ENCODE measurements at places on chromosomes 6 and 20.

- H3K27me3 ChIP-seq, result no peaks in the 10 kb centered on the region
- no peaks in the 10 kb centered on the region for H3K36me3 ChIP-seq
- H3K27ac ChIP-seq, result no peak overlapping the region
- no peak overlapping the region for H3K4me3 ChIP-seq
- no peaks in the 10 kb centered on the region for H3K4me1 ChIP-seq
- DNase-seq, result no peak
Observed at GRCh38 chr6:168030218-168030746, 32.8 kb downstream of the KIF25 start.

- H3K4me3 ChIP-seq, result no peak overlapping the region
- H3K36me3 ChIP-seq, result no peaks in the 10 kb centered on the region
- peaks cover 21% of the 10 kb centered on the region for H3K4me1 ChIP-seq
- no peaks in the 10 kb centered on the region for H3K27me3 ChIP-seq
- peak; percentile 47 for DNase-seq
Observed at GRCh38 chr6:167689751-167690150, 137.0 kb upstream of the AFDN start.

GRCh38 chr6:167745670-167746389, 80.9 kb upstream of the AFDN start:
- H3K36me3 ChIP-seq, result no peaks in the 10 kb centered on the region
- no peaks in the 10 kb centered on the region for H3K27me3 ChIP-seq
- H3K4me1 ChIP-seq, result peaks cover 12% of the 10 kb centered on the region
- peak overlapping the region; percentile 24 for H3K27ac ChIP-seq
- peak; percentile 71 for DNase-seq

- peak overlapping the region; percentile 55 for H3K27ac ChIP-seq
- peaks cover 8% of the 10 kb centered on the region for H3K4me1 ChIP-seq
- peak; percentile 34 for DNase-seq
- peak overlapping the region; percentile 57 for H3K4me3 ChIP-seq
- no peaks in the 10 kb centered on the region for H3K36me3 ChIP-seq
Observed at GRCh38 chr20:16575390-16576140, 2.3 kb upstream of the KIF16B start.

DNA sequence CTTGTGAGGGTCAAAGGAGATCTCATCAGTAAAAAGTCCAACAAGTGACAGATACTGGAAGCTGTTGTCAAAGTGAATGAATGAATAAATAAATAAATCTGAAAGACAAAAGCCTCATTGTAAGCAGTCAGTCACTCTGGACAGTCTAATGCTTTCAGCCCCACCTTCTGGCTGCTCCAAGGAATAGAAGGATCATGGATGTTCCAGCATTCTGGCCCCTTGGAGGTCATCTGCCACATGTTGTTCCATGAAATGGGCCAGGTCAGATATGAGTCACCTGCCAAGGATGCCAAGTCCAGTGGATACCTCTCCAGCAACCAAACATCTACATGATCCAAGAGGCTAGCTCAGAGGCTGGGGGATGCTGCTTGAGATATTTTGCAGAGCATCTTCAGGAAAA, 185.6 kb downstream of the BMP7 start:
- no peaks in the 10 kb centered on the region for H3K27me3 ChIP-seq
- H3K36me3 ChIP-seq, result no peaks in the 10 kb centered on the region
- H3K27ac ChIP-seq, result no peak overlapping the region
- no peaks in the 10 kb centered on the region for H3K4me1 ChIP-seq
- no peak overlapping the region for H3K4me3 ChIP-seq
- peak; percentile 26 for DNase-seq

- peaks cover under 1% of the 10 kb centered on the region for H3K4me1 ChIP-seq
- H3K4me3 ChIP-seq, result no peak overlapping the region
- no peak for DNase-seq
- no peaks in the 10 kb centered on the region for H3K27me3 ChIP-seq
- H3K27ac ChIP-seq, result peak overlapping the region; percentile 63
Observed at GRCh38 chr6:16582446-16583143, 178.7 kb downstream of the ATXN1 start.

GRCh38 chr20:46139908-46140482, 21.9 kb downstream of the CD40 start:
- no peak for DNase-seq
- no peak overlapping the region for H3K4me3 ChIP-seq
- no peak overlapping the region for H3K27ac ChIP-seq
- peaks cover 7% of the 10 kb centered on the region for H3K4me1 ChIP-seq
- no peaks in the 10 kb centered on the region for H3K27me3 ChIP-seq

DNA sequence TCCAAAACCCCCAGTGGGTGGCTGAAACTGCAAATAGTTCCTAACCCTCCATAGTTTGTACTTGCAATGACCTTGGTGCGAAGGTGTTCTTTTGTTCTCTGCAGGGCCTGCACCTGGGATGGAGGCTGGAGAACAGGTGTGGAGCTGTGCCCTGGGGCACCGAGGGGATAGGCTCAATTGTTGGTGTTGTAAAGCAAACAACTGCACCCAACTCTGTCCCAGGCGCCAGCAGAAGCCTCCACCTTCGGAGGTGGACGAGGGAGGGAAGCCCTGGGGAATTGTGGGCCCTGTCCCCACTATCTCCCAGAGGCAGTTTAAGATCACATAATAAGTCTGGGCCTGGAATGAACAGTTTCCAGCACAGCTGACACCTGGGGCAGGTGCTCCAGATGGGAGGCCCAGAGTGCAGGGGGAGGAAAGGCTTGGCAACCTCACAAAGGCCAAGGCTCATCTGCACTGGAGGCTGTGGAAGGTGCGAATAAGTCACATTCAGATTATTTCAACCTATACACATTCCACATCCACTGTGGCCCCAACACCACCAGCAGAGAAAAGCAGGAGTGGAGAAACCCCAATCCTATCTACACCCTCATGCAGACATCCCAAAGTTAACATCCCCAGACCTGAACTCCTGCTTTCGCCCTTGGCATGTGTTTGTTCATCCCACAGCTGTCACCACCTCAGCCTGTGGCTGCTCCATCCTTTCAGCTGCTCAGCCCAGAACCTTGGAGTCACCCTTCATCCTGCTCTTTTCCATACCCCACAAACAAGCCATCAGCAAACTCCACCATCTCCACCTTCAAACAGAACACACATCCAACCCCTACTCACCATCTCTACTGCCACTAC, 12.3 kb upstream of the CBFA2T2 start:
- H3K27ac ChIP-seq, result no peak overlapping the region
- DNase-seq, result no peak
- H3K36me3 ChIP-seq, result no peaks in the 10 kb centered on the region
- no peaks in the 10 kb centered on the region for H3K4me1 ChIP-seq

DNA sequence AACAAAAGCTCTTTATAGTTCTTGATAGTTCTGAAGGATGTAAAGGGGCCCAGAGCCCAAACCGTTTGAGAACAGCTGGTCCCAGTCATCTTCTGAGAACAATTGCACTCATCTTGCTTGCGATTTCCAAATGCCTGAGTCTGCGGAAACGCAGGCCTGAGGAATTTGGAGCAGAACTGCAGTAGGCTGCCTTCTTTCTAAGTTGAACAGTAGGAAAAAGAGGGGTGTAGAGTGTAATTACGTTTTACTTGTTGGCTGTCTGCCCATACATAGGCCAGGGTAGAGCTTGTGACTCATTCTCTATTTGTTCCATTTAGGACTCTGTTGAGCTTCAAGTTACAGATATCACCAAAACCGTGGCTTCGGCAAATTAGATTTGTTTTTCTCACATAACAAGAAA, 42.0 kb upstream of the KIF16B start:
- no peaks in the 10 kb centered on the region for H3K4me1 ChIP-seq
- DNase-seq, result no peak
- H3K4me3 ChIP-seq, result no peak overlapping the region
- no peak overlapping the region for H3K27ac ChIP-seq
- H3K36me3 ChIP-seq, result no peaks in the 10 kb centered on the region

- no peaks in the 10 kb centered on the region for H3K27me3 ChIP-seq
- DNase-seq, result no peak
- H3K27ac ChIP-seq, result no peak overlapping the region
- H3K36me3 ChIP-seq, result no peaks in the 10 kb centered on the region
- H3K4me3 ChIP-seq, result no peak overlapping the region
- H3K4me1 ChIP-seq, result peaks cover 5% of the 10 kb centered on the region
Observed at GRCh38 chr6:150079604-150080003, 10.7 kb upstream of the ULBP3 start.

DNA sequence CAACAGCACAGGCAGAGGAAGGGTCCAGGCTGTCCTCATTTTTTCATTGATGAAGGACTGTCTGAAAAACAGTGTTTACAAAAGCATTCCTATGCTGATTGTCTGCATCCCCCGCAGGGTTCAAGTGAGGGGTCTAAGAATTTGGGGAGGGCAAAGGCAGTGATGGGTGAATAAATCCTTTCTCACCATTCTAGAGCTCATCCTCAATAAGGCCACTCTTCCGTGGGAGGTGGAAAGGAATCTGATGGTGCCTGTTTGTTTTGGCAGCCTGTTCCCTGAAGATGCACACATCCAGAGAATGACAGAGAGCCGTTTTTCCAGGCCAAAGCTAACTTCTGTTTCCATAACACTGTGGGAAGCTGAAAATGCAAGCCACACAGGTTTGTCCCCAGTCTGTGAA, 164.5 kb downstream of the MOXD1 start:
- H3K36me3 ChIP-seq, result no peaks in the 10 kb centered on the region
- H3K4me3 ChIP-seq, result no peak overlapping the region
- H3K27me3 ChIP-seq, result no peaks in the 10 kb centered on the region
- no peaks in the 10 kb centered on the region for H3K4me1 ChIP-seq
- H3K27ac ChIP-seq, result no peak overlapping the region
- no peak for DNase-seq

DNA sequence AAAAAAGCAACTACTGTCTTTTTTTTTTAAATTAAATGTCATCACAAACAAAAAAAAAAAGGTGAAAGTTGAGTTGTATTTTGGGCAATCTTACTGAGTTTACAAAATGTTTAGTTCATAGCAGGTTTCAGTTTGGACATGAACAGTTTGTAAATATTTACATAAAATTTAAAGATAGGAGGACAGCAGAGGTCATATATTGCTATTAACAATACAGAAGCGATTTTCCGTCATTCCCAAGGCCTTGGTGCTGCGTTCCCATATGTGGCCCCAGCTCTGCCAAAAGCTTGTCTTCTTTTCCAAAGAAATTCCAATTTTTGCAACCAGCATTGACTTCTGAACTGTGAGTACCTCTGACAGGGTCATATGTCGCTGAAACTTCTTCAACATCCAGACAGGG, 5.1 kb downstream of the BACH2 start:
- no peak for DNase-seq
- no peak overlapping the region for H3K27ac ChIP-seq
- no peaks in the 10 kb centered on the region for H3K36me3 ChIP-seq
- peaks cover 6% of the 10 kb centered on the region for H3K4me1 ChIP-seq
- no peak overlapping the region for H3K4me3 ChIP-seq

- H3K27ac ChIP-seq, result no peak overlapping the region
- DNase-seq, result no peak
- no peak overlapping the region for H3K4me3 ChIP-seq
- H3K36me3 ChIP-seq, result no peaks in the 10 kb centered on the region
- H3K4me1 ChIP-seq, result no peaks in the 10 kb centered on the region
Observed at GRCh38 chr6:86215323-86215722, 572.6 kb upstream of the SYNCRIP start.

- DNase-seq, result no peak
- H3K4me1 ChIP-seq, result no peaks in the 10 kb centered on the region
- H3K27ac ChIP-seq, result no peak overlapping the region
- H3K36me3 ChIP-seq, result no peaks in the 10 kb centered on the region
- H3K4me3 ChIP-seq, result no peak overlapping the region
- H3K27me3 ChIP-seq, result no peaks in the 10 kb centered on the region
Observed at GRCh38 chr6:22134308-22134707, 162.5 kb downstream of the PRL start.

DNA sequence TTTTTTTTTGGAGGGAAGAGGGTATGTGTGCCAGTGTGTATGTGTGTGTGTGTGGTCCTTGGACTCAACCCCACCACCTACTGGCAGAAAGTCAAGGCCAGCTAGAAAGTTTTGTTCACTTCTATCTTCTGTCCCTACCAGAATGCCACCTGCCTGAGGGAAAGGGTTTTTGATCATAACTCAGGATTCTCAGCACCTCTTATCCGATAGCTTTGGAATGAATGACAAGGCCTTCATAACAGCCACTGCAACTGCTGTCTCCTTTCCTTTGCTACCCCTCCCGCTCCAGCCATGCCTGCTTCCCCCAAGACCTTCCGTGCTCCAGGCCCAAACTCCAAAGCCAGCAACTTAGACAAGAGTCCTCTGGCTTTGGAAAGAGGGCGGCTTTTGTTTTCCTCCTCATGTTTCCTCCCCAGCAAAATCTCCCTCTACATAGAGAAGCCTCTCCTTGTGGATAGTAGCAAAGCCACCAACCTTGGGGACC, 18.7 kb downstream of the BTN3A1 start:
- H3K27me3 ChIP-seq, result no peaks in the 10 kb centered on the region
- H3K36me3 ChIP-seq, result no peaks in the 10 kb centered on the region
- H3K4me1 ChIP-seq, result peaks cover 8% of the 10 kb centered on the region
- H3K4me3 ChIP-seq, result peak overlapping the region; percentile 93

- H3K36me3 ChIP-seq, result no peaks in the 10 kb centered on the region
- no peaks in the 10 kb centered on the region for H3K27me3 ChIP-seq
- no peaks in the 10 kb centered on the region for H3K4me1 ChIP-seq
- no peak overlapping the region for H3K4me3 ChIP-seq
Observed at GRCh38 chr6:15577550-15578171, 85.2 kb downstream of the DTNBP1 start.

- no peaks in the 10 kb centered on the region for H3K27me3 ChIP-seq
- no peaks in the 10 kb centered on the region for H3K36me3 ChIP-seq
- DNase-seq, result no peak
- no peak overlapping the region for H3K27ac ChIP-seq
- H3K4me1 ChIP-seq, result no peaks in the 10 kb centered on the region
- no peak overlapping the region for H3K4me3 ChIP-seq
Observed at GRCh38 chr6:100706491-100706890, 174.6 kb downstream of the ASCC3 start.

DNA sequence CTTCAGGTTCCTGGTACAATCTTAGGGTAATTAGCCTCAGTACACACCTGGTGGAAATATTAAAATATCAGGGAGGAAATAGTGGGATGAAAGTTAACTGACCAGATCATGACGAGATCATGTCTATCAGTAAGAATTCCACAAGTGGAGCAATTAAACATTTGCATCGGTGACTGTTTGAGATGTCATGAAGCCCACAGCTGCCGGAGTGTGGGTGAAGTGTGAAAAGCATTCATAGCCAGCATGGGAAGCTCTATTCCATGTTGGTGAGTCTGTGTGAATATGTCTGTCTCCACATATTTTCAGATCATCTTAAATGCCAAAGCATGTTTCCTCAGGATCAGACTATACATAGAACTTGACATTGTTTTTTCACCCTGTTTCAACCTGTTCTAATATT, 142.8 kb downstream of the IPCEF1 start:
- H3K27me3 ChIP-seq, result no peaks in the 10 kb centered on the region
- no peak overlapping the region for H3K27ac ChIP-seq
- H3K4me1 ChIP-seq, result no peaks in the 10 kb centered on the region
- H3K36me3 ChIP-seq, result no peaks in the 10 kb centered on the region
- DNase-seq, result no peak

Measured in testis (tissue), 5 donors.